ENCODE measurements at places on chromosomes 1 and 21.

- DNase-seq: no peak
Observed at GRCh38 chr1:8739377-8739776, 78.1 kb downstream of the RERE start.

DNA sequence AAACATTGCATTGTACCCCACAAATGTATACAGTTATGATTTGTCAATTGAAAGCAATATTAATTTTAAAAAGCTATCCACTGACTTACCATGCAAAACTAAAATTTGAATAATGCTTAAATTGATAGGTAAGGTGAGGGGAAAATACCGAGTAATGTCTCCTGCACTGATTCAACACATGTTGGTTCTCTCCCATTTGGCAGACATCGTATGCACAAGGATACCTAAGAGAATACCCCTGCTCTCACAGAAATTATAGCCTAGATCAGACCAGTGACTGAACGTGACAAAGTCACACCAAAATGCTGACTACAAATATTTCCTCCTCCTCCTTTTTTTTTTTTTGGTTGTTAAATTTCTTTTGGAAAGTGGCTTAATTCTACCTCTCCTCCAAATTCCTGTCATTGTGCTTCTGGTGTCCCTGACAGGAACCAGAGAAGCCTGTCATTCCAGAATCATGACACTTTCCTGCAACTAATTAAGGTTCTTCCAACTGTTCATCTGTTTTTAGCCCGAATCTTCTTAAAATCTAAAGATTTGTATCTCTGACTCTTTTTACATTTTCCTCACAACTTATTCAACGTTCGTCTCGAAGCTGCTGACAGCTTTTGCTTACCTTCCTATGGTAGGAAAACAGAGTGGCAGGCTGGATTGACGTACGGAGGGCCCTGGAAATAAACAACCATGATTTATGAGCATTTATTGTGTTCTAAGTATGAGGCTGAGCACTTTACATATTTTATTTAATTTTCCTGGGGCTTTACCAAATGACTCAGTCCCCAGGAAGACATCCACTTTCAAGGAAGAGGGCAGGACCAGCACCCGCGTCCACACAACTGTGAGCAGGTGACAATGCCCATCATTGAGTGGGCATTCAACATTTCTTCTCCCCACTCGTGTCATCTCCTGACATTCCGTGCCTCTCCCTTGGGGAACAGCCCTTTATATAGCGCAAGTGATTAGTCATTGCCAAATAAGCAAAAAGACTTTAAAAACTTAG, 57.9 kb upstream of the KCNE2 start:
- no peak for DNase-seq

GRCh38 chr1:58539553-58539952, 7.0 kb downstream of the OMA1 start:
- no peak for DNase-seq

GRCh38 chr1:170670802-170671628, 7.1 kb downstream of the PRRX1 start:
- peak; percentile 89 for DNase-seq

- no peak for DNase-seq
Observed at GRCh38 chr1:44985747-44986359, 542 bp downstream of the EIF2B3 start.

DNA sequence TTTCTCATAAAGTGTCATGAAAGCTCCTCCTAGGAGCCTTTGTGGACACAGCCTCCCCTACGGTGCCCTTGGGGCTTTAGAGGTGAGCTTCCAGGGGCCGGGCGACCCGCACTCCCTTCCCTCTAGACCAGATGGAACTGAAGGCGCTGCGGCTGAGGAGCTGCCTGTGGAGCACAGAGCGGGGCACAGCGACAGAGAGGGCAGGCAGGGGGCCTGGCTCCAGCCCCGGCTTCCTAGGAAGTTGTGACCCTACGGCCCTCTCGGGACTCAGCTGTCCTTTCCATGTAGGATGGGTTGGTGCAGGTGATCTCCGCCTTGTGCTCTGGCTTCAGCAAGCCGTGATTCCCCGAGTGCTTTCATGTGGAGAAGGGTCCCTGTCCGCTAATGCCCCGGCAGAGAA, 23.6 kb upstream of the NEK2 start:
- no peak for DNase-seq

DNA sequence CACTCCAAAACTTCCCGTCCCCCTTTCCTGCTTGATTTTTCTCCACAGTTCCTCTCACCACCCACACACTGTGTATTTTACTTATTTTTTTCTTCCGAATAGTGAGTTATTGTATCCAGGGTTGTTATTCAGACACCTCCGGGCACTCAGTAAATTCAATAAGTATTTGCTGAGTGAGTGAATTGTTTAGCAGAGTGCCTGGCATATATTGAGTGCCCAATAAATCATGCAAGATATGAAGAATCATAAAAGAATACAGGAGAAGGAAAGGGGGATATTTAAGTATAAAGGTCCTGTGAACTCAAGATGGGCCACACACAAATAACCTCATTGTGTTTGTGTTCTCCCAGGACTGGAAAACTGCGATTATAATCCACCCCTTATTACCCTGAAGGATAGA, 139.9 kb downstream of the GALNT2 start:
- DNase-seq: no peak

- no peak for DNase-seq
Observed at GRCh38 chr21:44495611-44496563, 40.6 kb downstream of the LRRC3 start.

DNA sequence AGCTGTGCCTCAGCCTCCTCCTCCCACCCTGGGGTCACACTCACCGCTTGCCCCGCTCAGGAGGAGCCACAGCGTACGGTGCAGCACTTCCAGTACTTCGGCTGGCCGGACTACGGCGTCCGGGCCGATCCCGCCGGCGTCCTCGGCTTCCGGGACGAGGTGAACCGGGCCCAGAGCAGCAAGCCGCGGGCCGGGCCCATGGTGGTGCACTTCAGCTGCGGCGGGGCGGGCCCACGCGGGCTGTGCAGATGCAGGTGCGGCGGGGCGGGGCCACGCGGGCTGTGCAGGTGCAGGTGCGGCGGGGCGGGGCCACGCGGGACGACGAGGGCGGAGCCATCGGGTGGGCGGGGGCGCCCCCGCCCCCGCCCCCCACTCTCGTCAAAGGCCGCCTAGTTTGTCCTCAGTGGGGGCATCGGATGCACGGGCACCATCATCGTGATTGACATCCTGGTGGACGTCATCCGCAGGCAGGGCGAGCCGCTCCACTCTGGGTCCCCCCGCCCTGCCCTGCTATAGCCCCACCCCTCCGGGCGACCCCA, 5.5 kb downstream of the RNF223 start:
- no peak for DNase-seq

- DNase-seq: no peak
Observed at GRCh38 chr1:151520359-151520758, 9.2 kb downstream of the CGN start.

DNA sequence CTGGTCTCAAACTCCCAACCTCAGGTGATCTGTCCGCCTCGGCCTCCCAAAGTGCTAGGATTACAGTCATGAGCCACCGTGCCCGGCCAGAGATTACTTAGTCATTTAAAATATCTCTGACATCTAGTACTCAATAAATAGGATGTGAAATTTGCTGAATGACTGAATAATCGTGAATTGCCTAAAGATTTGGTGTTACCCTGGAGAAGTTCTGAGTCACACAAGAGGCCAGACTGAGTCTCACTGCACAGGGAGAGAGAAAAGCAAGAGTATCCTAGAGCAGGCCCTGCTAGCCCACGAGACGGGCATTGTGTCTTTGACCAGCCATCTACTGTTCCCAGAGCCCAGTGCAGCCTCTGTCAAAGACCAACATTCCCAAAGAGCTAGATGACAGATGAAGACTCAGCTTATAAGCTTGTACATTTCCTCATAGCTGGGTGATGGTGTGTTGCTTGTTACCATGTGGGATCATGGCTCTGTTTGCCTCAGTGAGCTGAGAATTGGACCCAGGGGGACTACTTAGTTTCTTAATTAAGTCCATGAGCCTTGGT, 5.6 kb upstream of the EIF4G3 start:
- DNase-seq: no peak

- no peak for DNase-seq
Observed at GRCh38 chr1:1875932-1876331, 15.0 kb downstream of the GNB1 start.

DNA sequence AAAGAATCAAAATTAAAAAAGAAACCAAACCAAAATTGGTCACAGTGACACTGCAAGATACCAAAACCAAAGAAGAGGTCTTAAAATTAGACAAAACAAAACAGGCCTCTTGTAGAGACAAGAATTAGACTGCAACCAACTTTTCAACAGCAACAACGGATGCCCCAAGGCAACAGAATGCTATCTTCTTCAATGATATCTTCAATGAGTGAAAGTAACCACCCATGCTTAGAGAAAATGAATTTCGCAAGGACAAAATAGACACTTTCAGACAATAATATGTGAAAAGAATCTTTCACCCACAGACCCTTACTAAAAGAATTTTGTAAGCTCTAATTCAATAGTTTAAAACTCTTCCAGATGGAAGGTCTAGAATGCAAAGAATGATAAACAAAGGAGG, 41.7 kb downstream of the USP48 start:
- DNase-seq: no peak

DNA sequence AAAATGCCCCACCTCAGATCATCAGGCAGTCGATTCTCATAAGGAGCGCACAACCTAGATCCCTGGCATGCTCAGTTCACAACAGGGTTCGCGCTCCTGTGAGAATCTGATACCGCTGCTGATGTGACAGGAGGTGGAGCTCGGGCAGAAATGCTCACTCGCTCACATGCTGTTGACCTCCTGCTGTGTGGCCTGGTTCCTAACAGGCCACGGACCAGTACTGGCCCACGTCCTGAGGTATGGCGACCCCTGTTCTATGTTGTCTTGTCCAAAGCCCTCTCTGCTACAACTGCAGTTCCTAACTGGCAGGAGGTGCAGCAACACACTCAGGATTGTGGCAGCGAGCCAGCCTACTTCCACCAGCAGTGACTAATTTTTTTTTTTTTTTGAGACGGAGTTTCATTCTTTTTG, 70.6 kb downstream of the CLSTN1 start:
- DNase-seq: no peak

DNA sequence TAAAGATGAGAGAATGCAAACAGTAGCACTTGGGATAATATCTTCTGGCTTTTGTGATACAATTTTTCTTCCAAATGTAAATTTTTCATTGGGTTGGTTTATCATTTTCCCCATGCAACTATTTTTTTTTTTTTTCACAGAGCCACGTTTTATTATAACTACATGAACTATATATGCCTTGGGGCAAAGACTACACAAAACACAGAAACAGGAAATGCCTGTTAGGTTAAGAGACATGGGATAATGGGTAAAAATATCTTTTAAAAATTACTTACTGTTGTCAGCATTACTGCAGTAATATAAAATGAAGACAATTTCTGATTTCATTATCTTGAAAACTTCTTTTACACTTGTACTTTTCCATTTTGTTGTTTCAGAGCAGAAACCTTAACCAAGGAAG, 74.6 kb downstream of the DISP1 start:
- DNase-seq: no peak

- no peak for DNase-seq
Observed at GRCh38 chr1:193614817-193615216, 428.4 kb upstream of the B3GALT2 start.

DNA sequence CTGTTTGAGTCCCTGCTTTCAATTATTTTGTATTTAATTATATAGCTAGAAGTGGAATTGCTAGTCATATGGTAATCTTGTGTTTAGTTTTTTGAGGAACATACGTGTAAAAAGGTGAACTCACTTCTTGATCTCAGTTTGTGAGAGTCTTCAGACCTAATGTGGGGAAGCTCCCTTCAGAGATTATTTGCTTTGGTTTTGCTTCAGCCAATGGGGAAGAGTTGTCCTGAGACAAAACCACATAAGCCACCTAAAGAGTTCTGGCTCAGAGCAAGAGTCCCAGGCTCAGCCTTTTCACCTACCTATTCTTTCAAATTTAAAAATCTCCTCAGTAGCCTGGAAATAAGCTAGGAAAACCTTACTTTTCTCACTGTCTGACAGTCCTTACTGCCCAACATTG, 138.4 kb downstream of the UCK2 start:
- no peak for DNase-seq

- DNase-seq: no peak
Observed at GRCh38 chr1:205369701-205370123, 13.0 kb upstream of the KLHDC8A start.

DNA sequence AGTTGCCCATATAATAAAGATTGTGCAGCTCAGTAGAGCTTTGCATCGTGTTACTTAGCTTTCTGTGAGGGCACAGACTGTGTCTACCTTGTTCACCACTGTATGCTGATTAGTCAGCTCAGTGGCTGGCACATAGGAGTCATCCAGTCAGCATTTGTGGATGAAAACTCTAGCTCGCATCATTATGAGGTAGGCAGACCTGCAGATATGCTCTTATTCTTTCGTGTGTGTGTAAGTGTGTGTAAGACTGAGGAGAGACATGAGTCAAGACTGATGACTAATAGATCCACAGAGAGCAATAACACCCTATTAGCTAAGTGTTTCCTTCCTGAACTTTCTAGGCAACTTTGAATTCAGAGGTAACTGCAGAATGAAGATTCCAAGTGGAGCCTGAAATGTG, 17.1 kb downstream of the TTF2 start:
- DNase-seq: no peak

- DNase-seq: no peak
Observed at GRCh38 chr1:212178851-212179250, 106.4 kb upstream of the PPP2R5A start.

GRCh38 chr21:29098156-29098555, 24.7 kb upstream of the CCT8 start:
- no peak for DNase-seq

DNA sequence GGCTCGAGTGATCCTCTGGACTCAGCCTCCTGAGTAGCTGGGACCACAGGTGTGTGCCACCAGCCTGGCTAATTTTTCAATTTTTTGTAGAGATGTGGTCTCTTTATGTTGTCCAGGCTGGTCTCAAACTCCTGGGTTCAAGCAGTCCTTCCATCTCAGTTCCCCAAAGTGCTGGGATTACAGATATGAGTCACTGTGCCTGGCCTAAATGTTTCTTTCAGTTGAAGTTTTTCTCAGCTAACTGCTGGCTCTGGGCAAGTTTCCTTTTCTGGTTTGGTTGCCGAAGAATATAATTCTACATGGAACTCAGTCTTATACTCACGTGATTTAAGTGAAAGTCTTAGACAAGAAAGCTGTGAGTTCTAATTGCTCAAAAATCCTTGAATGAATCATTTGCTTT, 57.0 kb downstream of the SASS6 start:
- no peak for DNase-seq

DNA sequence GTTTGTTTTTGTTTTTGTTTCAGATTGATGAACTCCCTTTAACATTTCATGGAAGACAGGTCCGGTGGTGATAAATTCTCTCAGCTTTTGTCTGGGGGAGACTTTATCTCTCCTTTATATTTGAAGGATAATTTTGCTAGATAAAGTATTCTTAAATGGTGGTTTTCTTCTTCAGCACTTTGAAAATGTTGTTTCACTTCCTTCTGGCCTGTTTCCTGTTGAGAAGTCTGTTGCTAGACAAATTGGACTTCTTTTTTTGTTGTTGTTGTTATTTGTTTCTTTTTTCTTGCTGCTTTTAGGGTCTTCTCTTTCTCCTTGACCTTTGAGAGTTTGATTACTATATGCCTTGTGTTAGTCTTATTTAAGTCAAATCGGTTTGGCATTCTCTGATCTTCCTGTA, 50.8 kb downstream of the CRP start:
- no peak for DNase-seq

GRCh38 chr21:33115631-33116510, 45.9 kb downstream of the OLIG1 start:
- no peak for DNase-seq

Data from sciatic nerve (tissue), 2 donors.